ENCODE measurements at places on chromosomes 16 and 17. TPM values are rescaled to one million over a fixed set of nuclear protein-coding genes. Genes with fewer than 3 reads are reported as not detected.

Gene ARHGAP44
- 8.2 TPM for polyA plus RNA-seq

Gene ZDHHC1
- polyA plus RNA-seq = 0.16 TPM

Gene CCDC78
- polyA plus RNA-seq = not detected

Gene ARL5C
- not detected for polyA plus RNA-seq

Gene TOX3
- 11.7 TPM for polyA plus RNA-seq

Gene MRC2
- polyA plus RNA-seq = 0.10 TPM

Gene MPP2
- 1.1 TPM for polyA plus RNA-seq

Data from Purkinje cell (primary cell).